Kasumi-1 (cell line): ENCODE measurements at places on chromosomes 6 and 20.
A peak's percentile ranks its signal among the peaks of the same experiment; 100 is the strongest.

DNA sequence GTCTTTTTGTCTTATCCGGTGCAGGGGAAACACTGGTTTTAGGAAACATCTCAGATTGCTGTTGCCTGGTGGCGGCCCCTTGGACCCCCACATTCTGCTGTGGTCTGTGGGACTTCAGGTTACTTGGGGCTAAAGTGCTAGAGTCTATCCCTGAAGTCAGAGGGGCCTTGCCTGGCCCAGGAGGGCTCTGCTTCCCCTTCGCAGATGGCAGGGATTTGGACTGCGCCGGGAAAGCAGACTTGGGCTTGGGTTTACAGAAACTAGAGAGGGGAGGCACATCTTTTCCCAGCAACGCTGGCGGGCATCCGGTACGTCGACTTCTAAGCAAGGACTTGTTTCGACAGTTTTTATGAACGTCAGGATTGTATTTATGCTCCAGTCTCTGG, 17.5 kb downstream of the ZNF217 start:
- no peak for DNase-seq

DNA sequence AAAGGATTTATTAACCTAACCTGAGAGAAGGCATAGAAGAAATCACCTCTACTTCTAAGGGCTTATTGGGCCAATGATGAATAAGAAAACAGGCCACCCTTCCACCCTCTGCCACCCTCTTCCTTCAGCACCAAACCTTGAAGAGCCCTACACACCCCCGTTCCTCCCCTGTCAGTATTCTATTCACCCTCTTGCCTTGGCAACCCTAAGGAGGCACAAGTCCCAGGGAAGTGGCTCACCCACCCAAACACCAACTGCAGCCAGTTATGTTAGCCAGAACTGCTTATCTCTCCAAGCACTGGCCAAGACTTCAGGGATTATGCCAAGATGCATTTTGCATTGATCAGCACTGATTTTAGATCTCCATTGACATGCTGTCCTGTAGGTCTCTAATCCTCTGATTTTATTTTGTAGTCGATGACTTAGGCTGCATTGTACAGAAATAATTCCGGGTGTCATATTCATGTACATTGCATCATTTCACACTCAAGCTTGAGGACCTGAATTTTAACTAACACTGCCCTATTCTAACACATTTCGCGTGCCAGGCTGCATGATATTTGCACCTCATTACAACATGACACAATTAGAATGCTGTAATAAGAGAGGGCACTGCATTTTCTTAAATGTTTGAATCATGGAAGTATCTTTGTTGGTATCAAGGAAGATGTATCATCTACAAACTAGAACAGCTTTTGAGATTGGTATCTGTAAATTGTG, 15.7 kb downstream of the CNKSR3 start:
- DNase-seq: no peak

DNA sequence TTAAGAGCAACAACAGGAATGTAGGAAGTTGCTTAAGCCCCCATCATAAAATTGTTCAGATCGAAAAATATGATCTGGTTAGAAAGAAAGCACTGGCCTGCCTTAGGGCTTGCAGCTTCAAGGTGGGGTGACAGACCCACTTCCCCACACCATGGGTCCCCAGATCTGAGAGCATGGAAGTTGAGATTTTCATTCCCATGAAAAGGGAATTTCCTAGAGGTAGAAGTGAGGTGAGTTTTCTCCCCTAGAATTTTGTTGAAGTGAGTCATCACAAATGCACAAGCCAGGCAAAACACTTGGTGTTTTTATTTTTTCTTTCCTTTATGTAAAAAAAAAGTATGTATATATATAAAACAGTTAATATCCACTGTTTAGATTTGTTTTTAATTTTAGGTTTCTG, 213.6 kb upstream of the SUPT3H start:
- DNase-seq: no peak

DNA sequence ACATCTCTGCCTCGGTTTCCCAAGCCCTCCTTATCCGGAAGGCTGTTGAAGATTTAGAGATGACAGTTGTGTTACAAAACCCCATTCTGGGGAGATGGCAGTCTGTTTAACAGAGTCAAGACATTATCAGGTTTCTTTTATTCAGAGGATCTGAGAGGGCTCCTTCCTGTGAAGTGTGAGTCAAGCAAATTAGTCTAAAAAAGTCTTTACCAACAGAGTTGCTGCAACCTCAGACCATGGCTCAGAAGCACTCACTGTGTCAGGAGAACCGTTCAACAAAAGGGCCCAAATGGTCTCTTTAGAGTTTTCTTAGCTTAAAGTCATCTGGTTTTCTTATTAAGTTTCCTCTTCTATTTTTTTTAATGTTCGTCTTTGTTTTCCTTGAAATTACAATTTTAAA, 717.8 kb downstream of the EPM2A start:
- DNase-seq: no peak

DNA sequence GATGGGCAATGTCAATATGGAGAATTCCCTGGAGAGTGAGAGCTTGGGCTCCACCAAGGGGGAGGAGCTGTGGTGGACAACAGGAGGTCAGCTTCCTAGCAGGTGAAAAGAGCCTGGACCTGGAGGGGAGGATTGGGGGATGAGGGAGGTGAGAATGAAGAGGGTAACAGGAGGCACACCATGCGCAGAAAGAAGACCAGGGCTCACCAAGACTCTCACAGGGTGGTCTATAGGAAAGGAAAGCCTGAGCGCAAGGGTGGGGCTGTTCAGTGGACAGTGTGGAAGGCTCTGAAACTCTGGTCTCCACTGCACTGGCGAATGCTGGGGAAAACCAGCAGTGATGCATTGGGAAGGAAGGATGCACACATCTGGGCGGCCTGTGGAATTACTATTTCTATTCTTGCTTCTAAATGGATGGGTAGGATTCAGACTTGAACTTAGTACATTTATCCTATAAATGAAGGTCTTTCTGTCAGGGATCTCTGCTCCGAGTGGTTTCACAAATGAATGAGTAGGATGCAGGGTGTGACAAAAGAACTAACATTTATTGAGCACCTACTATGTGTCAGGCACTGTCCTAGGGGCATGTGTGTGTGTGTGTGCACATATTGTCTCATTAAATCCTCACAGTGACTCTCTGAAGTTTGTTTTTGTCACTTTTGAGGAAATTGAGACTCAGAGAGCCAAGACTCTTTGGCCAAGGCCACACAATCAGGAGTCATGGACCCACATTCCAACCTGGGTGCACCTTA, 152.7 kb downstream of the CD83 start:
- no peak for DNase-seq

DNA sequence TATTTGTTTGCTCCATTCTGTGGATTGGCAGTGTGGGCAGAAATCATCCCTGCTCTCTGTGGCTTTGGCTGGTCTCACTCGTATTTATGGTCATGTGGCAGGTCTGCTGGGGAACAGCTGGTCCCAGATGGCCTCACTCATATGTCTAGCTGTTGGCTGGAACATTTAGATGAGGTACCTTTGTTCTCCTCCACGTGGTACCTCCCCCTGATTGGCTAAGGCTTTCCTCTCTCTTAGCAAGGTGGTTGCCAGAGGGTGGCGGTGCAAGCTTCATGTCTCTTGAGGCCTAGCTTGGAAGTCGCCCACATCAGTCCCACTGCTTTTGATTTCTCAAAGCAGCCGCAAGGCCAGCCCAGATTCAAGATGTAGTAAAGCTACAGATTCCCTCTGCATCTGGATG, 348.5 kb upstream of the BTBD3 start:
- no peak for DNase-seq

GRCh38 chr6:144131248-144131709, 19.0 kb upstream of the STX11 start:
- DNase-seq: no peak

GRCh38 chr20:2297357-2297728, 1.5 kb downstream of the TGM3 start:
- DNase-seq: no peak

GRCh38 chr6:157492249-157492648, 111.3 kb downstream of the ZDHHC14 start:
- DNase-seq: no peak

GRCh38 chr20:1299522-1299921, 29.4 kb downstream of the SDCBP2 start:
- DNase-seq: no peak

DNA sequence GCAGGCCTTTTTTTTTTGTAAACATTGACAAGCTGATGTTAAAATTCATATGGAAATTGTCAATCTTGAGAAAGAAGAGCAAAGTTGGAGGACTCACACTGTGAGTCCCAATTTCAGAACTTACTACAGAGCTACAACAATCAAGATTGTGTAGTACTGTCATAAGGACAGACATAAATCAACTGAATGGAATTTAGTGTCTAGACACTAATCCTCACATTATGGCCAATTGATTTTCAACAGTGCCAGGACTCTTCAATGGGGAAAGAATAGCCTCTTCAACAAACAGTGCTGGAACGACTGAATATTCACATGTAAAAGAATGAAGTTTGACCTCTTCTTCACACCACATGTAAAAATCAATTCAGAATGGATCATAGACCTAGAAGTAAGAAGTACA, 60.8 kb downstream of the TGM2 start:
- DNase-seq: no peak

- no peak for DNase-seq
These were observed 317.5 kb upstream of the MARCKS start for GRCh38 chr6:113539623-113540022.

DNA sequence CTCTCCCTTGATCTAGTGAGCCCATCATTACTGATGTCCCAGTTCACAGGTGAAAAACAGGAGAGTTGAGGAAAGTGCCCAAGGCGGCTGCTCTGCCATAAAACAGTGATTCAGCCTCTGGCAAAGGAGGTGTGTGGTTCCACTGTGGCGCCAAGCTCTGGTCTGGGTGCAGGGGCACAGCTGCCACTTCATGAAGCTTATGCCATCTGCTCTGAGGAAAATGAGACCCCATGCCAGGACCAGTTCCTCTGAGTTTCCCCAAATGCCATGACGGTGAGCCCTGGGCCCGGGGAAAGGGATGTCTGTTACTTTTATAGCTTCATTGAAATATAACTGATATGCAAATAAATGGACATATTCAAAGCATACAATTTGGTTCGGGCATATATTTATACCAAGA, 33.7 kb upstream of the ZBP1 start:
- DNase-seq: no peak

DNA sequence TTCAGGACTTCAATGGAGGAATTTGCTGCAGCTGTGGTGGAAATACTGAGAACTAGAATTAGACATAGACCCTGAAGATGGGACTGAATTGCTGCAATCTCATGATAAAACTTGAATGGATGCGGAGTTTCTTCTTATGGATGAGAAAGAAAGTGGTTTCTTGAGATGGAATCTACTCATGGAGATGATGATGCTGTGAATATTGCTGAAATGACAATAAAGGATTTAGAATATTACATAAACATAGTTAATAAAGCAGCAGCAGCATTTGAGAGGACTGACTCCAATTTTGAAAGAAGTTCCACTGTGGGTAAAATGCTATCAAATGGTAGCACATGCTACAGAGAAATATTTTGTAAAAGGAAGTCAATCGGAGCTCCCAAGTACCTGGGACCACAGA, 264.6 kb downstream of the UBE3D start:
- no peak for DNase-seq

DNA sequence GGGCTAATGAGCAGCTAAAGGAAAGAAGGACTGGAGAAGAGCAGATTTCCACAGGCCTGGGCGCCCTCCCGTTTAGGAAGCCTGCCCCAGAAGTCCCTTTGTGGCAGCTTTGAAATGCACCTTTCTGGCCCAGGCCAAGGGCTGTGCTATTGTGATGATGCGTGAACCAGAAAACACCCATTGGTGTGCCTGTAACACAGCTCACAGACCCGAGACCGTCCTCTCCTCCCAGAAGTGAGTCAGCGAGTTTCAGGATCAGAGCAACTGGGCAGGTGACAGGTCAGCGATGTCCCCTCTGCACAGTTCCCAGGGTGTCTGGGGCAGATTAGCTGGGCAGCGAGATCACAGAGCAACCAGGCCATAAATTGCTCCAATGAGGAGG, 71.9 kb upstream of the SULF2 start:
- DNase-seq: no peak

GRCh38 chr6:16949716-16950115, 152.1 kb upstream of the STMND1 start:
- DNase-seq: no peak

DNA sequence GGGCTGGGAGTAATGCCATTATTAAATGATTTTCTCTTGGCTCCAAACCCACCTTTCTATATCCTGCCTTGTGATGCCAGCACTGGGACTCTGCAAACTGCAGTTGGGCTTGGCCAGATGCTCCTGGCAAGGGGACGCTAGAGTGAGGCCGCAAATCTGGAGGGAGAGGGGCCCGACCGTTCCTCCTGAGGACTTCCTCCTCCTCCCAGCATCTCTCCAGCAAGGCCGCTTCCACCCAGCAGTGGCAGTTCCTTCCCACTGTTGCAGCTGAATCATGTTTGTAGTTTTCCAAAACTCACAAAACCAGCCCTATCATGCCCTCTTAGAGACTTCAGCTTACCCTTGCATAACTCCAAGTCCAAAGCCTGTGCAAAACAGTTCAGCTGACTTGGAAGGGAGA, 244.4 kb downstream of the FOXA2 start:
- no peak for DNase-seq

DNA sequence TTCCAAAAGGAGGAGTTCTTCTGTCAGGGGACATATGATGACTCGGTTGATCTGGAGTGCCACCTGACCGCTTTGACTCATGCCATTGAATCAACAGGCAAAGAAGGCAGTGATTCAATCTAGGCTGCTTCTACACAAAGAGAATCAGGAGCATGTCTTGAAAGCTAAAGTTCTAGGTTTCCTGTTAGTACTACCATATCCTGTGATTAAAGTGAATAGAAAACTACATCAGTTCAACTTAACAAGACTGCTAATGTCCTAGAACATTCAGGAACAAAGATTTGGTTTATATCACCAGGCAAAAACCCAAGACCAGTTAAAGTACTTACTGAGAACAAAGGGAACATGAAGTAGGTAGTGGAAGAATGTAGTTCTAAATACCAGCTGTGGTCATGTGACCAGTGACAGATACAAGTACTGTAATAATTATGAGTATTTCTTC, 216.8 kb upstream of the SGK1 start:
- no peak for DNase-seq

DNA sequence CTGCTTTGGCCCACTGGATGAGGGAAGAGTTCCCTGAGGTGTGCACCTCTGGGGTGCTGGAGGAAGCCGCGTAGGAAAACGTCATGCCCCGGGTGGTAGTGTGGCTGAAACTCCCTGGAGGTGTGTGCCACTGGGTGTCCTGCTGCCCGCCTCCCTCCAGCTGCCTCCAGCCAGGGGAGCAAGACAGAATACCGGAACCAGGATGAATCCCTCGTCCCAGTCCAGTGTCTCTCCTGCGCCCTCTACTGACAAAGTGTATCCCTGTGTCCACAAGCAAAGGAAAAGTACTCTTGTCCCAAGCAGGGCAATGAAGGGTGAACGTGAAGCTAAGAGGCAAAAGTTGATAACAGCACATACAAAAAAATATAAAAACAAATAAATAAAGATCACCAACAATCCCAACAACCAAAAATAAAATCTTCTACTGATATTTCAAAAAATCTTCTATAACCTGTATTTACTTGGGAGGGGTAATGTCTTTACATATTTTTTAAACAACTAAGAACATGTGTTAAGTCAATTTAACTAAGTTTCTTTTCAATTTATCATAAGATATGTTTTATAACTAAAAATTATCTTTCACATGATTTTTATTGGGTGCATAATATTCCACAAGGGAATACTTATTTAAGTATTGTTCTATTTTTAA, 437.6 kb downstream of the MAFB start:
- DNase-seq: peak; percentile 3
